GF-D8 (cell line): ENCODE measurements at places on chromosomes 3 and 15.

DNA sequence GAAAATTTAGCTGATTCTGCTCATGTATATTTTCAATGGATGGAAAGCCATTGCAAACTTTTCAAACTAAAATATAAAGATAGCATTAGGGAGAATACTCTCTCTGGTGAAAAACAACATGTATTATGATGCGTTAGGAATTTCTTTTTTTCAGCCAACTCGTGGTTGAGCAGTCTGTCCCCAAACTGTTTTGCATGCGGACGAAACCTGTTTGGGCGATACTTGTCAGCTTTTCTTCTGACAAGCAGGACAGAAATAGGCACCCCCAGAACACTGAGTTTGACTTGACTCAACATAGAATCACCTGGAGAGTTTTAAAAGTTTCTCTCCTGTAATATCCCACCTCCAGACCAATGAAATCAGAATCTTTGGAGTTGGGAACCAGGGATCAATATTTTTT lies 417.5 kb upstream of the TPRG1 start:
- no peak for DNase-seq

DNA sequence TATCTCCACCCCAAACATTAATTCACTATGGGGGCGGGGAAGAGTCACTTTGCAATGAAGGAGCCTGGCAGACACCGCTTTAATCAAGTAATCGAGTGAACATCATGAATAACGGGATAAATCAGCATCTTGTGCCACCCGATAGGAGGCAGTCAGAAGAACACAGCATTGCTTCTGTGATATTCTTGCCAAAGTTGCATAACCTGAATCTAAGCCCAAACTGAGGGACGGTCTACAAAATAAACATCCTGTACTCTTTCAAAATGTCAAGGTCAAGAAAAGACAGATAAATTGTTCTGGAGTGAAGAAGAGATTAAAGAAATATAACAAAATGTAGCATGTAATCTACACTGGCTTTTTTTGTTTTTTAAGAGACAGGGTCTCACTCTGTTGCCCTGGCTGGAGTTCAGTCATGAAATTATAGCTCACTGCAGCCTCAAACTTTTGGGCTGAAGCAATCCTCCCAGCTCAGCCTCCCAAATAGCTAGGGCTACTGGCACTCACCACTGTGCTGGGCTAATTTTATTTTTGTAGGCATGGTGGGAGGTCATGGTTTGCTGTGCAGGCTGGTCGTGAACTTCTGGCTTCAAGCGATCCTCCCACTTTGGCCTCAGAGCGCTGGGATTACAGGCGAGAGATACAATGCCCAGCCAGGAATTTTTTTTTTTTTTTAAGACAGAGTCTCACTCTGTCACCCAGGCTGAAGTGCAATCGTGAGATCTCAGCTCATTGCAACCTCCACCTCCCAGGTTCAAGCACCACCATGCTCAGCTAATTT lies 20.1 kb upstream of the VWA5B2 start:
- DNase-seq, result no peak

DNA sequence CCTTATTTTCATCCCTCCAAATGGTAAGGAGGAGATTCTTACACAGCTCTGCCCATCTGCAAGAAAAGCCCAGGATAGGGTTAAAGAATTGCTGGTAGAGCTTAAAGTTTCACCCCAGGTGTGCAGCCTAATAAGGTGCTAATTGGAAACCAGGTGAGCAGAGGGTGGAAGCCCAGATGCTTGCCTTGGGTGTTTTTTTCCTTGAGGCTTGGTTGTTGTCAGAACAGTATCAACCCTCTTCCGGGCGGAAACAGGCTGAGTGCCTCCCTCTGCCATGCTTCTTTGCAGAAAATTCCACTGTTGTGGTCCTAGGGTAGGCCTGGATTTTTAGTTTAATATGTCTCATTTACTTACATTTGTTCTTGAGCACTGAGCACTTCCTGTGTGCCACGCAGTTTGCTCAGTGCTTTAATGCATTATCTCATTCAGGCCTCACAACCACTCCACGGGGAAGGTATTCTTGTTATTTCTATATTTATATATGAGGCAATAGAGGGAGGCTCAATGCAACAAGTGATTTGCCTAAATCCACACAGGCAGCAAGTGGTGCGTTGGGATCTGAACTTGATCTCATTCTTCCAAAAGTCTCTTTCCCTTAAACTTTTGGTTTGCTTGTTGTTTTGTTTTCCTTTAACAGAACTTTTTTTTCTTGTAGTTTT lies 115.0 kb upstream of the LRIG1 start:
- no peak for DNase-seq

DNA sequence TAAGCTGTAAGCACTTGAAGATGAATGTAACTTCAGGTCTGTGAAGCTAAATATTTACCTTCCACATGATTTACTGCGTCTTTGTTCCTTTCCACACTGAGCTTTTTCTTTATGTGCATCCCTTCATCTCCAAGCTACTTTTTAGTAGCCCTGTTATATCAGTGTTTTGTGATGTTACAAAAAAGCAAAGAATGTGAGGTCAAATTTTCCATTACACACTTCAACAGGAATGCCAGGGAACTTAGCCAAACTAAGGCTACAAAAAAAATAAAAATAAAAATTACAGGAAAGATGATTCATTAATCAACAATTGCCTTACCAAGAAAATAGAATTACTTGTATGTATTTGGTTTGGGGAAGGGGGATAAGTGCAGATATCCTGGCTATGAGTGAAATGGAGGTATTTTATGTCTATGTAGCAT lies 73.0 kb downstream of the FILIP1L start:
- DNase-seq, result no peak

- no peak for DNase-seq
These were observed 135.6 kb downstream of the KCNMB2 start for GRCh38 chr3:178671791-178672190.
